ENCODE measurements at places on chromosomes 7 and 10.
A peak's percentile ranks its signal among the peaks of the same experiment; 100 is the strongest.

DNA sequence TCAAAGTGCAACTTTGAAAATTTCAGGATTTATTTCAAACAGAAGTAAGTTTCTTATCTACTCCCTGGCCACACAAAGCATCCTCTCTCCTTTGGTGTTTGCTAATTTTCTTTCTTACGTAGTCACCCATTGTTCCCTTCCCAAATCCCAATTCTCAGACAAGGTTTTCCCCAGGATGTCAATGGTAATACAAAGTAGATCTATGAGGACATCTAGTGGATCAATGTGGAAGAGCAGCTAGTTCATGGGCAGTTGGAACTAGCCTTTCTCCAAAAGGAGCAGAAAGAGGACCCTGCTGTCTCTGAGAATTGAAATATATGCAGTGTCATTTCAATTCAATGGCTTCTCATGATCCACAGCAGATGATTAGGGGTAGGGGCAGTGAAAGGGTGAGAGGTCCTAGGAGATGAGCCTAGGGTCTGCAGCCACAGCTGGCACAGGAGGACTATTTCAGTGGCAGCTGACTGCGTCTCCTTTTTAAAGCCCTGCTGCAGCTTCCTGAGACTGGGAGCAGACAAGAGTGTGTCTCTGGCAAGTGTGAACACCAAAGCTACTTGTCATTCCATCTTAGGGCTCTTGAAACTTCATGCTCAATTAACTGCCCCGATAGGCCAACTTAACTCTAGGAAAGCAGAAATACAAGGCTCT is 632.6 kb downstream of the KCNMA1 start:
- no peak for DNase-seq

DNA sequence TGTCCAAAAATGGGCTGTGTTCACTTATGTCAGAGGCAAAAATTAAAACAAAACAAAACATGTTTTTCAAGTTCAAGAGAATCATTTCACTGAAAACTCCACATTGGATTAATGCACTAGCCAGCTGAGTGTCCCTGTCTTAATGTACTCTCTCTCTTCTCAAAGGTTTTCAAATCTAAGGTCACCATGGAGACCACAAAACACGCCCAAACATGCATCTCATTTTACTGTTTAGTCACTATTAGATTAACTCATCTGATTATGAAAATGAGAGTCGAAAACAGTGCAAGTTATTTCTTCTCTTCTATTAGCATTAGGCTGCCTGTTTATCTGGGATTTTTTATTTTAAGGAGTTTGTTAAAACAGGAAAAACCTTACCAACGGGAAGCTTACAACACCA is 70.8 kb upstream of the ASAH2 start:
- no peak for DNase-seq

- DNase-seq: no peak
Measured at GRCh38 chr10:43427166-43427825, 9.6 kb upstream of the ZNF487 start.

DNA sequence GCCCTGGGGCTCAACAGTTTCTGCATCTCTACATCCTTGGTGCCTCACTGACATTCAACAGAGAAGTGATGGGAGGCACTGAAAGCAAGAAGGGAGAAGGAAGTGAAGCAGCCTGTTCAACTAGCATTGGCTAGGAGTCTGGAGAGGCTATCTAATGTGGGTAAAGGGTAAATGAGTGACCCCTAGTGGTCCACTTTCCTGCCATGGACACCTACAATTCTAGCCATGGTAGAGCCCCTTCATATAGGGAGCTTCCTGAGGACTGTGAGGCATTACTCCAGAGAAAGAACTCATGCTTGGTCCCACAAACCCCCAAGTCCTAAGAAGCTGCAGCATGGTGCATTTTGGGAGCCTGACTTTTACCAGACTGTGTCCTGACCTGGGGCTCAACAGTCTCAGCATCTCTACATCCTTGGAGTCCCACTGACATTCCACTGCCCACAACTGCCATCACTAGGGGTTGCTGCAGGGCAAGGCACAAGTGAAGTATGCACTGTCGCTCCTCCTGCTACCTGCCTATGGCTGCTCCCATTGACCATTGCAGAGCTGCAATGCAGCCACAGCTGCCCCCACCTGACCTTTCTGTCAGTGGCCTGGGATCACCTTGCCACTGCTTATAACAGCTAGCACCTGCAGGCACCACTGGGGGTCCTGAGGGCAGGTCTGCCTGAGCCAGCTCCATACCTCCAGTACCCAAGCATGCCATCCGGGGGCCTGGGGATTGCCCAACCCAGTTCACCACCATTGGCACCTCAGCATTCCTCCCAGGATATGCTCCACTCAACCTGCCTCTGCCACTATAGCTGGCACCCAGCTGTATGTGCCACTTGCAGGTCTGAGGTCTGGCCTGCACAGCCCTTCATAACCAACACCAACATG is 44.1 kb upstream of the CDK6 start:
- no peak for DNase-seq

DNA sequence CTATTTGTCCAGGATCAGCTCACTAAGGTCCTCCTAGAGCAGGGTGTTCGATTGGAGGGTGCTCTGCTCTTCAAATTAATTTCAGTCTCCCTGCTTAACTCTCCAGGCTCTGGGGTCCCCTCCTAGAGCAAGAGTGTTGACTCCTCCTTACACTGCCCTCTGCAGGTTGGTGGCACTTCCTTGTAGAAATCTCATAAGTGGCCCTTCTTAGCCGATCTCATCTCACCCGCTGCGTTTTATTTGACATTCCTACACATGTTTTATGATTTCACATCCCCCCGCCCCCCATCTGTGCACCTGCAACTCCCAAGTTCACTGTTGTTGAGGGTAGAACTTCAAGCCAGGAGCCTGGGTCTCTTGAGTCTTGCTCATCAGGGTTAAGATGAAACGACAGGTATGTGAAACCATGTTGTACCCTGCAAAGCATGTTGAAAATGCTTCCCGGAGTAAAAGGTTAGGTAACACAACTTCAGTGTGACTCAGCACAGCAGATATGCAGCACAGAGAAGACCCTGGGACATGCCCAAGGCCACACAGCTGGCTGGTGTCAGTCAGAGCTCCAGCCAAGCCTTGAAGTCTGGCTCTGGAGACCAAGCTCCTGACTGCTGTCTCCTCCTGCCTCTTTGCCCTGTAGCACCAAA is 171.2 kb downstream of the PRKAG2 start:
- no peak for DNase-seq

DNA sequence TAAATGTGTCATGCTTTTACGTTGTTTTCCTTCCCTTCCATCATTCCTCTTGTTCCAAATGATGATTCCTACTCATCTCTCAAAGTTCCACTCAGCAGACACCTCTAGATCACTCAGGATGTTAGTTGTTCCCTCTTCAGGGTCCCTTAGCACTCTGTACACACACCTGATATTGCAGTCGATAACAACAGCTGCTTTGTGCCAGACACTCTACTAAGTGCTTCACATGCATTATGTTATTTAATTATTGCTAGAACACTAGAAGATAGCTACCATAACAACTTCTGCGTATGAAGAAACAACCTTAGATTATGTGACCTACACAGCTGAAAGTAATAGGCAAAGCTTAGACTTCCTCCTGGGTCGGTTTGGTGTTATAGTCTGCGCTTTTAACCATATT is 29.6 kb downstream of the PCBD1 start:
- DNase-seq: no peak

GRCh38 chr7:76513817-76514799 is 3.8 kb downstream of the UPK3B start:
- DNase-seq: no peak

- DNase-seq: no peak
Measured at GRCh38 chr10:3867454-3868270, 82.7 kb upstream of the KLF6 start.

DNA sequence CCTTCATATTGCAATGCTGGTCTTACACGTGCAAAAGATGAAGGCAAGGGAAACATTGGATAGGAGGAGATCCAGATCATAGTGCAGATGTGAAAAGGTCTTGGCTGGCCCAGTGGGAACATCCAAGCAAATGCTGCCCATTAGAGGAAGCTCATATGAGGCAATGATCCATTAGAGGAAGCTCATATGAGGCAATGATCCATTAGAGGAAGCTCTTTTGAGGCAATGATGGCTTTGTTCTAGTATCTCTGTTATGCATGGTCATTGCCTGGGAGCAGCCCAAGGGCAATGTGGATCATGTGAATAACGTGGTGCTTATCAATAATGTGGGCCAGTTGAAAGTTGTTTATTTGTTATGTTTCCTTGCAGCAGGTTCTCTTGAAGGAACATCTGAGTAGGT is 37.8 kb downstream of the STEAP4 start:
- DNase-seq: no peak

DNA sequence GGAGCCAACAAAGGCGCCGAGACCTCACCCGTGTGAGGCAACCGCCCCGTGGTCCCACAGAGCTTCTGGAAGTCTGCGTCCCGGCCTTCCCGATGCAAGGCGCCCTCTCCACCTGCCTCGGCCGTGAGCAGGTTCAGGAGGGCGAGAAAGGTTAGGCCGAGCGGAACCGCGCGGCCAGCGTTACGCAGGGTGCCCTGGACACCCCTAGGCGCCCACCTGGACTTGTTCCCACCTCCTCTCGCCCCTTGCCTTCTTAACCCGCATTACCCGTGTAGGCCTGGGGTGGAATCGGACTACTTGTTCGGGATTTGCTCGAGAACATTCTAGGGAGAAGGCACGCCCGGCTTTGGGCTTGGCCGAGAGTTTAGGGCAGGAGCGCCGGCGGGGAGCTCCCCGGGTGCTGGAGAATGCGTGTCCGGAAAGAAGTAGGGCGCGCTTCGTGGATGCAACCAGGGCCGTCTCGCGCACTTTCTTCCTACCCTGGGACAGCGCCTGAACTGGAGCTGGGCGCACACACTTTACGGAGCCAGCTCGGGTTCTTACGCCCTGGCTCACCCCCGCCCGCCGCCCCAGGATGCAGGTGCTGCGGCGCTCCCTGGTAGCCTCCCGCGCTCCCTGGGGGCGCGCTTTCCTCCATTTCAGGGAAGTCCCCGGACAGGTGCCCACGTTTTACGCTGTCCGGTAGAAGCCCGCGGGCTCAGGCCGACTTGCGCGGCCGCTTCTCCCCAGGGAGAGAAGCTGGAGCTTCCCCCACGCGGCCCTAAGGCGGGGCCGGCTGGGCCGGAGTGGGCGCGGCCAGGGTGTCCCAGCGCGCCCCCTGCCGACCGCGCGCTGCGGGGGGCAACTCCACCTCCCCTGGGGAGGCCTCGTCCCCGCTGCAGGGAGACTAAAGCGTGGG is 74.5 kb downstream of the INSIG1 start:
- DNase-seq: no peak

DNA sequence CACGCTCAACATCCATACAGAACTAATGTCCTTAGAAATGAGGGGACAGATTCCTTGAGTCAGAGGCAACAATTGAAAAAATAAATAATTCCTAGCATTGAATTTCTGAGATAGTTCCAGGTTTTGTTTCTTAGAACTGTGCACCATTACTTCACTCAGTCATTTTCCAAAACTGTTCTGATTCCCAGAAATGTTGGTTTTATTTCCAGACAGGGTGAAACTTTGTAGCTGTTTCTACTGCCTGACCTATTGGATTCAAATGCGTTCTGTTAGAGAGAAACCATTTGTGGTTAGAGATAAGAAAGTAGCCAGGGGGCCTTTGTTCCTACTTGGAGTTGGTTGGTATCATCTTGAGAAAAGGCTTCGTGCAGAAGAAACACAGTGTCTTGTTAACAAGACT is 8.1 kb upstream of the DEPP1 start:
- no peak for DNase-seq

DNA sequence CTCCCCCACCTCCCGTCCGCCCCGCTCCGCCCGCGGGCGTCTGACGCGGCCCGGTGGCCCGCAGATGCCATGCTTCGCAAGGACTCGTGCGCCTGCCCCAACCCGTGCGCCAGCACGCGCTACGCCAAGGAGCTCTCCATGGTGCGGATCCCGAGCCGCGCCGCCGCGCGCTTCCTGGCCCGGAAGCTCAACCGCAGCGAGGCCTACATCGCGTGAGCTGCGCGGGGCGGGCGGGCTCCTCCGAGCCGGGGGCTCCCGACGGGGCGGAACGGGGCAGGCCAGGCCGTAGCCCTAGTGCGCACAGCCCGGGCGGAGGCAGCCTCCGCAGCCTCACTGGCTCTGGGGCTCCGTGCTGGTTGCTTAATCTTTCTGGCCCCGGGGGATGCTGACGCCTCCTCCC is 2.8 kb downstream of the ASIC3 start:
- DNase-seq: peak; percentile 30

- no peak for DNase-seq
Measured at GRCh38 chr7:120064565-120064964, 208.4 kb upstream of the KCND2 start.

DNA sequence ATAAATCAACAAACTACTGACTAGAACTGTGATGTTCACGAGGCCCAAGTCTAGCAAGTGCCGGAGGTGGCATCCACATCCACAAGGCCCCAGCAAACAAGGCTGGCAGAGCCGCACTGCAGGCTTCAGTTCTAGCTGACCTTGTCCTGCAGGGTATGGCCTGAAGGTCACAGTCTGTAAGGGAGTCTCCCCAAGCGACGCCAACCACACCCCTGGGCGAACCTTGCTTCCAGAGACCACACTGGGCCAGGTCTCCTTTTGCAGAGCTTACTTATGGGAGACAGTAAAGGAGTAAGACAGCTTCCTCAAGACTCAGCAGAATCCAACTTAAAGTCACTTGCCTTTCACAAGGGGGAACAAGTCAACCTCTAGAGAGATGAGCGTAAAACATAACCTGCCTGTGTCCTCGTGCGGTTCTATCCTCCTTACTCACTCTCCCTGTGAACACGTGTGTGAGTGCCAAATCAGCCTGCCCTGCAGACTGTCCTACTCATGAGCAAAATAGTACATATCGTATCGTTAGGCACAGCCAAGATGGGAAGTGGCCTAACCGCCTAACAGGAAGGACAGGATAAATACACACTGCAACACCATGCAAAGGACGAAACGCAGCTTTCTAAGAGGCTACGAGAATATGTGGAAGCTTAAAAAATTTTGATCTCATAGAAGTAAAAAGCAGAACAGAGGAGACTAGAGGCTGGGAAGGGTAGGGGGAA is 22.7 kb downstream of the FAM53B start:
- no peak for DNase-seq

- no peak for DNase-seq
Measured at GRCh38 chr7:41374150-41374848, 328.6 kb downstream of the INHBA start.

- DNase-seq: no peak
Measured at GRCh38 chr7:22183522-22184280, 173.3 kb downstream of the RAPGEF5 start.

GRCh38 chr7:22442187-22442881 is 57.7 kb downstream of the STEAP1B start:
- no peak for DNase-seq

DNA sequence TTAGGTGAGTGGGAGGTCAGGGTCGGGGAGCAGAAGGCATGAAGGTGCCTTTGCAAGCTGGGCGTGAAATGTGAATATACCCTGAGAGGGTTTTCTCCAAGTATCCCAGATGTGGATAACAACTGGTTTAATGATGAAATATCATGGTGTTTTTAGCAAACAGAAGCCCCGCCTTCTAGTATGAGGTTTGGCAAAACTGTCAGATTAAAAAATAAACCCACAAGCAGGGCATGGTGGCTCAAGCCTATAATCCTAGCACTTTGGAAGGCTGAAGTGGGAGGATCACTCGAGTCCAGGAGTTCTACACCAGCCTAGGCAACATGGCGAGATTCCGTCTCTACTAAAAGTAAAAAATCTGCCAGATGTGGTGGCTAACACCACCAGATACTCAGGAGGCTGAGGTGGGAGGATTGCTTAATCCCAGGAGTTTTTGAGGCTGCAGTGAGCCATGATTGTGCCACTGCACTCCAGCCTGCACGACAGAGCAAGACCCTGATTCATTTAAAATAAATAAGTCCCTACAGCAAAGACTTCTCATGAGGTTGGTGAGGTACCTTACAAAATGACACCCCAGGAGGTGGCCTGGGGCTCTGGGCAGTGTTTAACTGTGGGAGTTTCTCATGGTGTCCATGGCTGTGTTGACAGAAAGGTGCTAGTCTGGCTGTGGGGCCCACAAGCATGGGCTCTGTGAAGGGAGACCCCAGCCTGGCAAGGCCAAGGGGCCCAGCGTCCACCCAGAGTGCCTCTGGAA is 6.7 kb upstream of the PWWP2B start:
- DNase-seq: no peak

All from stimulated activated CD4-positive, alpha-beta T cell treated with anti-CD3 and anti-CD28 coated beads, Interleukin-12 subunit alpha, Interleukin-12 subunit beta, amount 100 ng/mL, for 24 hours (primary cell).